ENCODE measurements at places on chromosomes 3 and 15.
A peak's percentile ranks its signal among the peaks of the same experiment; 100 is the strongest.

DNA sequence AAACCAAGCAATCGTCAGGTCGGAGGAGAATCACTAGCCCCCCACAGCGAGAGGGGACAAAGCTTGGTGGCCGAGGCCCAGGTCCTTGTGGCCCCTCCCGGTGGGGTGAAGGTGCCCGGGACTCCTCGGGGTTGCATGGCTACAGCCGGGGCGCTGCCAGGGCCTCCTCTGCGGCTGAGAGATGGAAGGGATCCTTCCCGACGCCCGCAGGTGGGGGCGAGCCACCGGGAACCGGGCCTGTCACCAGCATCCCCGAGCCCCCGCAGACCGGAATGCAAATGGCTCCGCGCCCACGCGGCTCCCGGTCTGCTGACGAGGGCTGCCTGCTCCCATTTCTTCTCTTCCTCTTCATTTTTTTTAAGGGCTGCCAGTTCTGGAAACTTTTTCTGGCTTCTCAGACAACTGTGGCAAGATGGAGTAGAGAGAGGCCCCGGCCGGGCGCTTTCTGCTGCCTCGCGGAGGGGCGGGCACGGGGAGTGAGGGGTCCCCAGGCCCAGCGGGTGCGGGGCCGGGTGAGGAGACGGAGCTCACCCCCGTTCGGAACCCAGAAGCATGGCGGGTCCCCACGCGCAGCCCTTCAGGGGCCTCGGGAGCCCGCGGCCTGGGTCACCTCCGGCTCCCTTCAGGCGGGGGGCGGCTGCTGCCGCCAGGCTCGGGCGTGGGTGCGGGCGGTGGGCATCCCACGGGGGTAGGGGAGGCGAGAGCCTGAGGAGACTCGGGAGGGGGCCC is 27.5 kb downstream of the MELTF start:
- DNase-seq, result no peak

DNA sequence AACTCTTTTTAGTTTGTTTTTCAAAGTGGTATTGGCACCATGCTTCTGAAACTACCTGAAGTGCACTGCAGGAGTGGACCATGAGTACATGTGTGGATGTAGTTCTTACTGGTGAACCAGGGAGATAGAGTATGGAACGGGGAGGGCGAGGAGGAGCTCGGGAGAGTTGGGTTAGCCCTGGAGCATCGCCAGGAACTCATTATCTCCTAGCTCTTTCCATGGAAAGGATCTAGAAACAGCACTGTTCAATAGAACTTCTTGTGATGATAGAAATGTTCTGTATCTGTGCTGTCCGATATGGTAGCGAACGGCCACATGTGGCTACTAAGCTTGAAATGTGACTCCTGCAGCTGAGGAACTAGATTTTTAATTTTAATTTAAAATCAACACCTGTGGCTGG is 47.3 kb downstream of the VGLL4 start:
- DNase-seq, result peak; percentile 51

DNA sequence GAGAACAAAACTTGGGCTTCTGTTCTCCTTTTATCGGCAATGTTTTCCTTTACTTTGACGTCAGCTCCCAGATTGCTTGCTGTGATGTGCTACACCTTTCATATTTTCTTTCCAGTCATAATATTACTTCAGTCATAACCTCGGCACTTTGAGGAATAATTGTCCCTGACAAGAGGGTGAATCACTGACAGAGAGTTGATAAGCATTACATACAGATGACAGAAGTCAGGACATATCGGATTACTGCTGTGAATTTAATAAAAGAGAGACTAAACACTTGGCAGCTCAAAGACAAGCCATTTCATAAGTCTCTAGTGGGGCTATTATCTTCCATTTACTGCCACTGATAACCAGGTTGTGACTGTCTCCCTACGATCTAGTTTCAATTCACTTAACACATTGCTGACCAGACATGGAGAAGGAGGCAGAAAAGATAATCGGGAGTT is 362.1 kb upstream of the ARRDC4 start:
- DNase-seq, result no peak

DNA sequence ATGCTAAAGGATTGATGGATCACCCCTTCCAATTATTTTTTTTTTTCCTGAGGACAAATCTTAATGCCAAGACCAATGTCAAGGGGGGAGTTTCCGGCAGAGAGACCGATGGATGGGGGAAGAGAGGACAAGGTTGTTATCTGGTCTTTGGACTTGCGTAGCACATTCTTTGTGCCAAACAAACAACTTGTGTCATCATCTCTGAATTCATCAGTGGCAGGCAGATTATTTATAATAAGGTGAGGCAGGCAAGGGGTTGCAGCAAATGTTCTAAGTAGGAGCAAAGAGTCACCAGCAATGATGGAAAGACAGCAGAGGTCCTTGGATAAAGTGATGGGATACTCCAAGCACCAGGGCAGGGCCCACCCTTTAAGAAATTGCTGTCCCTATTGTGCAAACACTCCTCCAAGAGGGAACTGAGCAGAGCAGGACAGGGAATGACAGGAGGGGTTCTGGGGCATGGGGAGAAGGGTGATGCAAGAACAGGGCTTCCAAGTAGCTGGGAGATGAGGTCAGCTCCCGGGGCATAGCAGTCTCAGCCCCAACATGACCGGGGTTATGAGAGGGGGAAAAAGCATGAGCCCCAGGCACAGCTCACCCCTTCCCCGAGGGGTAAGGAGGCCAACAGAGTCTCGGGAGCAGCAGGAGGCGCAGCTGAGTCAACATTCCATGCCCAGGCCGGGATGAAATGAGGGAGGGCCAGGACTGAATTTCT is 57.4 kb downstream of the ANXA2 start:
- DNase-seq, result no peak

- DNase-seq, result no peak
These were observed 640.6 kb upstream of the DPPA4 start for GRCh38 chr3:109977897-109978296.

DNA sequence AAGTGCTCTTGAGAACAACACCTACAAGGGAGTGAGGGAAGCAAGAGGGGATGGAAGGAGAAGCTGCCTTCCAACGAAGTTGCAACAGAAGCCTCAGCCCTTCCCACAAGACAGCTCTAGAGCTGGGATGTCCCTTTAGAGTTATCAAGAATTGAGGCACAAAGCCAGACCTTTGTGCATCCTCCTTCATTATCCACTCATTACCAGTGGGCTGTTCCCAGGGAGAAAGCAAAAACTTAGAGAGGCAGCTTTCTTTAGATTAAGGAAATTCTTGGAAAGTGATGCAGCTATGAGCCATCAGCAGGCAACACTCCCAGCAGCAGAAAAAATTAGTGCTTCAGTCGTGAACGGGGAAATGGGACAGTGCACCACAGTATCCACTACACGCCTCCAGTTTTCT is 10.6 kb upstream of the CD96 start:
- DNase-seq, result no peak

DNA sequence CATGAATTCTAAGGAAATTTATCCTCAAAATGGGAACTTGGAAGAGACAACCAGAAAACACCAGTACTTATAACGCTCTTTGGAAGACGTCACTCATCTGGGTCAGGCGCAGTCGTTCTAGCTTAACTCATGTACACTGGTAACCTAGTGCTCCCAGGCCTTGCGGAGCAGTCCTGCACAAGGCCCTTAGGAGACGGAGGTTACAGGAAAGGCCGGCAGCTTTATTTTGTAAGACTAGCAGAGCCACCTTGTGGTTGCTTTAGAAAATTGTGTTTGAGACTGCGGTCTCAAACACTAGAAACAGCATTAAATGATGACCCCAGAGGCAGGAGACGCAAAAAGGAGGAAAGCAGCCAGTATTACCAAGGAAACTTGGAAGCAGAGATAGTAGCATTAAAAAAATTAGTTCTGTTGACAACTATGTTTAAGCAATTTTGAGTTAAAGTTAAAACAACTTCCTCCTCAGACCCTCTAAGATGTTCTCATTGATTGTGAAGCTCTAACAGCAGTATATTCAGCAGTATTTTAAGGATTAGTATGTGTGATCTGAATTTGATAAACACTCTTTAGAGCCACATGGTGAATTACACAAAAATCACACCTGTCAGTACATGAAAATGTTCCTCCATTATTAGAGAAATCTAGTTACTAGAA is 141.9 kb upstream of the C2CD4B start:
- DNase-seq, result peak; percentile 42

DNA sequence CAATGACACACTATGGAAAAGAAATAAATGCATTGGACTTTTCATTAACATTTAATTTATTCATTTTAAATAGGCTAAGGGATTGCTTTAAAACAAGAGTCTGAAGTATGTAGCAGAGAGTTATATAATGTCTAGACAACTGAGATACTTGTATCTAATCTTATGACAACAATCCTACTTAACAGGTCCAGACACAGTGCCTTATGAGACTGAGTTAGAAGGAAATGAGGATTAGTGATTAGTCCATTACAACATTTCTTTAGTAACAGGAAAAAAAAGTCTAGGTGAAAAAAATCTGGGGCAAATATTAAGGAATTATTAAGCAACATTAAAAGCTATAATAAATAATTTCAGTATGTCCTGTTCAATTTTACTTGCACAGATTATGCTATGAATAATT is 140.6 kb downstream of the MEIS2 start:
- DNase-seq, result no peak

DNA sequence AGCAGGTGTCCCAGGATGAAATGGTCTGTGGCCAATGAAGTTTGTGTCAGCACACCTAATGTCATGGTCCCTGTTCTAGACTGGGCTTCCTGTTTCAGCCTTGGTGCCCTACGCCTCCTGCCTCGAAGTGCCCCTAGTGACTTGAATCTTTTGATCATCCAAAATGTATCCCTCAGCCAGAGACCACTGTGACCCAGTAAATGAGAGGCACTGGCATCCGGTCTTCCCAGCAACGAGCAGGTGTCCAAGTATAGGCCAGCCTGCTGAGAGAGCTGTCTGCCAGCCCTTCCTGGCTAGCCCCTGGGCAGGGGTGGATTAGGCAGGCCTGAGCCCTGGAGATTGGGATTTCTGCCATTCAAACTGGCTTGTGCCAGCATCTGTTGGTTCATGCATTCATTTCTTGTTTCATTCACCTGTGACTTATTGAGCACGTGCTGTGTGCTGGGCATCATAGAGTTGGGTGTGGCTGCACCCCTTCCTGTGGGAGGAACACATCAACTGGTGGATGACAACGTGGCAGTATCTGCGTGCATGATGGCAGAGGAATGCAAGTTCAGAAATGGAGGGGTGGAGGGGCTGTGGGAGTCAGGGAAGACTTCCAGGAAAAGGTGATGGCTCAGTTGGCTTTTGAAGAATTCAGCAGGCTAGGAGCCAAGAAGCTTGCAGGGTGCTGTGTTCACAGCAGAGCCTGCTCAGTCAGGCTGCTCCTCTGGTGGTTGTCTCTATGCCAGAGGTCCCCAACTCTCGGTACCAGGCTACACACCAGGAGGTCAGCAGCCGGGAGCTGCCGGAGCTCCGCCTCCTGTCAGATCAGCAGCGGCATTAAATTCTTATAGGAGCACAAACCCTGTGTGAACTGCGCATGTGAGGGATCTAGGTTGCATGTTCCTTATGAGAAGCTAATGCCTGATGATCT is 21.6 kb downstream of the ESYT3 start:
- no peak for DNase-seq

DNA sequence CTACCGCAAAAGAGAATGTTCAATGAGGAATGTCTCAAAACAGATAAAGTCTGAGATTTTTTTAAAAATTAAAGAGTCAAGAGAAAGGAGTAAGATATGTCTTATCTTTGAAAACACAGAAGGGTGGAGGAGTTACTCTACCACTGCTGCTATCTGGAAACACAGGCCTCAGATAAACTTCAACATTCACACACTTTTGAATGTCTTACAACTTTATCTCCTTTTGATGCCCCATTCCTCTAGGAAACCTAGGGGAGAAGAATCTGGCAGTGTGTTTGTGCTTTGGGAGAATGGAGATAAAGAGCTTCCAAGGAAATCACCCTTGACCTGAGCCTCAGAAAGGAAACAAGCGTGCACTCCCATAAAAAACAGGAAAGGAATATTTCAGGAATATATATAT is 468.2 kb downstream of the PLOD2 start:
- DNase-seq, result no peak

DNA sequence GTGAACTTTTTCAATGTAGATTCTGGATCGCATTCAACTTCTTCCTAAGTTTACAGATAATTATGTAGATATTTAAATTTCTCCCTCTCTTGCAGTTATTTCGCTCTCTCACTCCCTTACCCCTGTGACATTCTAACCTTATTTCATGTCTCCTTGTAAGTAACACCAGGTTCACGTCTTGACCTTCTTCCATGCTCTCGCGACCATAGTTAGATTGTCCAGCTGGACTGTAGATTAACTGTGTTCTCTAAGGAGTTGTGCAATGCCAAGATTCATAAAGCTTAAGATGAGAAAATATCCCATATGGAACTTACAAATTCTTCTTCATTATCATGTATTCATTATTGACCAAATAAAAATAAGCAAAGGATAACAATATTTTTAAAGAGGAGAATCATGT is 430.5 kb downstream of the GABRG3 start:
- no peak for DNase-seq

GRCh38 chr3:11671648-11672100 is 28.0 kb upstream of the VGLL4 start:
- no peak for DNase-seq

DNA sequence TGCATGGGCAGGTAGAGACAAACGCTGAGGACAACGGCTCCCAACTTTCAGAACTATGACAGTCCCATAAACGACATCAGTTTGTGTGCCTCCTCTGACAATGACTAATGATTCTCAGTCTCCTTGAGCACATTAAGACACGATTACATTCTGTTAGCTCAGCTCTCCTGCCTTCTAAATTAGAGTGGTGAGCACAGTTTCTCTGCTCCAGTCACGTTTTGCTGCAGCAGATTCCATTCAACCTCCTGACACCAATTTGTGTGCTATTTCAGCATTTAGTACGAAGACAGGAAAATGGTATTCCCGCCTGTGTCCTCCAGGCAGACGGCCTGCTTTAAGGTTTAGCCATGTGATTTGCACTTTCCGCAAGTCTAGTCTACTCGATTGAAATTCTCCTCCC is 458.4 kb upstream of the CFAP20DC start:
- DNase-seq, result no peak
